NCI-H460 (cell line): ENCODE measurements at places on chromosomes 7 and 10. TPM values are rescaled to one million over a fixed set of nuclear protein-coding genes. Genes with fewer than 3 reads are reported as not detected.

The MYPN gene
- total RNA-seq, result 5.4 and 6.2 TPM in 2 replicates

The CDNF gene
- total RNA-seq, result 0.69 TPM in 1 of 2 replicates, not detected in the other

The LRRD1 gene
- total RNA-seq, result not detected in 2 replicates

The LDB3 gene
- 0.15 and 0.17 TPM in 2 replicates for total RNA-seq

The EN2 gene
- 0.75 and 0.84 TPM in 2 replicates for total RNA-seq
